ENCODE measurements at places on chromosomes 2 and 18.

GRCh38 chr2:88170472-88170892 is 336 bp downstream of the THNSL2 start:
- DNase-seq = no peak

- DNase-seq = no peak
These were observed 130.0 kb downstream of the ARL4C start for GRCh38 chr2:234366891-234367290.

- DNase-seq = no peak
These were observed 239.2 kb upstream of the DOK6 start for GRCh38 chr18:69161383-69162028.

DNA sequence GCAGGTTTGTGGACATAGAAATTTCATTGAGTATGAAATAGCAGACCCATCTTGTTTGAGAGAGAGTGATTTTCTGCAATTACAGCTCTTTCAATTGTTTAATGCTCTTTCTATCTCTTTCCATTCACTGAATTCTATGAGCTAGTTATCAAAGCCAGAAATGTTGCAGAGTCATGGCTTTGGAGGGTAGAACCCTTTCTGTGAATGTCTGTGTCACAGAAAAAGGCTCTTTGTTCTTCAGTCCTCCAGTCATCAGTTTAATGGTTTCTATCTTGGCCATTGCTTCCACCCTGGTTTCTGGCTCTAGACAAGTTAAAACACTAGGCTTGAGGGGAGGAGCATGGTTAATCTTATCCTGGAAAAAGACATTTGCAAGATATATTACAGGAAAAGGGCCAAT is 655.0 kb downstream of the STK39 start:
- no peak for DNase-seq

DNA sequence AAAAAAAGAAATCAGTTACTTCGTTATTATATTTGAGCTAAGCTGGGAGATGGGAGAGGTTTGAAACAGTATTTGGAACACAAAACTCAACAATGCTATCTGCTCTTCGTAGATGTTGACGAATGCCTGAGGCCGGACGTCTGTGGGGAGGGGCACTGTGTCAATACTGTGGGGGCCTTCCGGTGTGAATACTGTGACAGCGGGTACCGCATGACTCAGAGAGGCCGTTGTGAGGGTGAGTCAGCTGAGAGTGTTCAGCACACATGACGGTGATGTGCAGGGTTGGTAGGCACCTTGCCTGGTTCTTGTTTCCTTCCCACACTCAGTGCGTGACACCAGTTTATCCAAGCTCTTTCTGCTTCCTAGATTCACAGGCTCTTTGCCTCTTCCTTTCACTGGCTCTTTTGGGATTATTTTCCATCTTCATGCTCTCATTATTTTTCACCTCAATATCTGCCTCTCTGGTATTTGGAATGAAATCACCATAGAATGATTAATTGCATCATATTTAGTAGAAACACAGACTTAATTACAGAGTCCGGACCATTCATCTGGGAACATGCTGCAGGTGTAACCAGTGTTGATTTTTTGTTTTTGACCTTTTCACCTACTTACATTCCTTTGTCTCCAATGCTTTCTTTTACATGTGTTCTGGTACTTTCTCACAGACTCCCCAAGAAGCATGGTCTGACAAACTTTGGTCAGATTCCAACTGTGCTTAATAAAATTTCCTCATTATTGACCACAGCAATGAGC is 200.6 kb upstream of the RASGRP3 start:
- no peak for DNase-seq

GRCh38 chr2:6887751-6888192 is 10.2 kb downstream of the RSAD2 start:
- no peak for DNase-seq

DNA sequence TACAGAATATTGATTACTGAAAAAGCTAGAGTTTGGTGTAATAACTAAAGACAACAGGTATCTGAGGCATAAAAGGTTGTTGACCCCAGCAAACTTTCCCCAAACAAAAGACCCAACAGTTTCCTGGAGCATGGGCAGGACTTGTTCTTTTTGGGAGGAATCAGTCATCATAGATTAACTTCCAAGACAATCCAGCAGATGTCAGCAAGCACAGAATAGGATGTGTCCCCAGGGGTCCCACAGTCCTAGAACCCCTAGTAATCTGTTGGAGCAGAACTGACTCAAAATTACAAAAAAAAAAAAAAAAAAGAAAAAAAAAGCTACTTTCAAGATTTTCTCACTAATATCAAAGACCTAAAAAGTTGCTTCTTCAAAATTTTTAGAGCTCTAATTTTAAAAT is 564.7 kb upstream of the SLC39A10 start:
- DNase-seq = no peak

DNA sequence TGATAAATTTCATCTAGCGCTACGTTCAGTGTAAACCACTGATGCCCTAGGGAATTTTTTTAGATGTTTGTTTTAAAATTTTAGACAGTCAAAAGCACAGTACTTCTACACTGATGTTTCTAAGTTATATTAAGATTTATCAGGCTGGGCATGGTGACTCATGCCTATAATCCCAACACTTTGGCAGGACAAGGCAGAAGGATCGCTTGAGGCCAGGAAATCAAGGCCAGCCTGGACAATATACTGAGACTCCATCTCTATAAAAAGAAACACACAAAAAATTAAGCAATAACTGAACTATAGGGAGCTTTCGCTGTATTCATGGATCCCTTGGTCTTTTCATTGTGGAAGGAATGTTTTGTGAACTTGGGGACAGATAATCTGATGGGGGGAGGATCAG is 50.6 kb upstream of the MAPRE2 start:
- no peak for DNase-seq

DNA sequence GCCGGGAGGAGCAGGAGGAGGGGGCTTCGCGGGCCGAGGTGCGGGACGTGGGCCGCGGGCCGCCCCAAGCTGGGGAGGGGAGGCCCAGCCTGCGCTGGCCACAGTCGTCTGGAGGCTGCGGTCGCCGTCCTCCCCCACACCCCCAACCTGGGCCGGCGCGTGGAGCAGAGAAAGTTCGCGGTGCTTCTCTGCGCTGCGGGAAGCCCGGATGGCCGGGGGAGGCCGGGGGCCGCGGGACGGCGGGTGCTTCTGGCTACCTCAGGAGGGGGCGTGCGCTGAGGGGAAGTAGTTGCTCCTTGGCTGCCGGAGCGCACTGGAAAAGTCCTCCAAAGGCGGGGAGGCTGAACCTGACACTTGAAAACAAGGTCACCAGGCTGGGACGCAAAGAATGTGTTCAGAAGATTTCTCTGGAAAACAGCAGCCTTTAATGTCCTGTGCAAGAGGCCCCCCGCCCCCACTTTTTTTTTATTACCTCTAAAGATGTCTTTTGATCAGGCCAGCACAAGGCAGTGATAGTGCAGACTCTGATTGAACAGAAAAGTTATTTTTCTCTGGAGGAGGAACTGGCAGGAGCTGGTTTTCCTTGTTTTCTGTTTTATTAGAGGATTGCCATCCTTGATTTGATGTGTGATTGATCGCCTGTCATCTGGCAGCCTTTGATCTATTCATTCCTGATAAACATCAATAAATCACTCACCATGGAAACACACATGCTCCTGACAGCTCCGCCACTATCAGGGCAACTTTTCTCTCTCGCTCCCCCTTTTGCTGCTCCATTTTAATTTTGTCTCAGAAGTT is 1.6 kb downstream of the TSHZ1 start:
- peak; percentile 65 for DNase-seq

GRCh38 chr2:196606516-196606915 is 33.0 kb upstream of the CCDC150 start:
- no peak for DNase-seq

GRCh38 chr2:45134014-45134413 is 124.8 kb upstream of the SIX2 start:
- no peak for DNase-seq

DNA sequence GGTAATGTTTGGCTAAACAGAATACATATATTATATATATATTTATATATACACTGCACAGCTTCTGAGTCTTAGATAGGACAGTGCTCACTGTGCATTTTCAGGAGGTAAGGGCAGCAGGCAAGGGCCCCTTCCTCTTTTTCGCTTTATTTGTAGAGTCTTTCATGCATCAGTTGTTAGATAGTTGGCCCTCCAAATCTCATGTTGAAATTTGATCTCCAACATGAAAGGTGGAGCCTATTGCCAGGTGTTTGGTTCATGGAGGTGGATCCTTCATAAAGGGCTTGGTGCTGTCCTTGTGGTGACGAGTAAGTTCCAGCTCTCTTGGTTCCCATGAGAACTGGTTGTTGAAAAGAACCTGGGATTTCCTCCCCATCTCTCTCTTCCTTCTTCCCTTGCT is 48.1 kb downstream of the TSN start:
- no peak for DNase-seq

DNA sequence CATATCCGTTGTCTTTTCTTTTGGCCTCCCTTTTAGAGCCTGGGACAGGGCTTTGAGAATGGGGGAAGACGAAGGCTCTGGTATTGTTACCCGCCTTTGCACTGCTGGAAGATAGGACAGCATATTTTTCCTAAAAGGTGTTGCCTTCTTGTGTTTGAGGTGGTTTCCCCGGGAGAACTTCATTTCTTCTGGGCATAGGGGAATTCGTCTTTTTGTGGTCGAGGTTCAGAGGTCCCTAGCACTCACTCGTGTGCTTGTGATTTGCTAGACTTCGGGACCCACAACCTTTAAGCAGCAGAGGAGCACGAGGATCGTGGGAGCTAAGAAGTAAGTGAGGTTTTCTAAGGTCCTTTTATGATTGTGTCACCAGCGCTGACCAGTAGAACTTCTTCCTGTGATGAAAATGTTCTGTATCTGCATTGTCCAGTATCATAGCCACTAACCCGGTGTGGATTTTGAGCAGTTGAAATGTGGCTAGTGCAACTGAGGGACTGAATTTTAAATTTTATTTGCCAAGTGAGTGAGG is 611 bp downstream of the ZNF512 start:
- DNase-seq = no peak

DNA sequence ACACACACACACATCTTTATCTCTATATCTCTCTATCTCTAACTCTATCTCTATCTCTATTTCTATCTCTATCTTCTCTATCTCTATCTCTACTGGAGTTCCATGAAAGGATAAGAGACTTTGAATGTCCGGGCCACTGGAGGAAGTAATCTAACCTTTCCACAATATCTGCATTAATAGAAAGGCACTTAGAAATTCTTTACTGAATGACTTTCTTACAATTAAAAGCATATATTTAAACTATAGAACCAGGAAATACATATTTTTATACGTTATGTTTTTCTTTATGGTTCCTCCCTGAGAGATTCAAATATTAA is 234.9 kb downstream of the TRIB2 start:
- DNase-seq = no peak

DNA sequence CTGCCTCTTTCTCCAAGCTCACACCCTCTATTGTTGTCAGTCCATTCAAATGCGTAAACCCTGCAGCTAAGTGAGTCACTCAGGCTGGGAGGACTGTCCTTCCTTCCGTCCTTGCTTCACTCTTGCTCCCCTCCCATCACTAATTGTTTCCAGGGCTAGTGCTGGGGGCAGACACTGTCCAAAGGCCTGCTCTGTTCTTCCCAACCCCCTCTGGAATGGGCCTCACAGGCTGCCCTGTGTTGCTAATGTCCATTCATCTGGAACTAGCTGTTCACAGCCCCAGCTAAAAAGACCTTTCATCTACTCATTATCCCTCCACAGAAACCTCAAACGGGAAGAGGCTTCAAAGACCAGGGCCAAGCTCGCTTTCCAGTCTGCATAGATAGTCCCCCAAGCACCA is 31.9 kb upstream of the NRP2 start:
- DNase-seq = no peak

- no peak for DNase-seq
These were observed 270.8 kb upstream of the UBE2E3 start for GRCh38 chr2:180709392-180710145.

GRCh38 chr2:238061315-238062202 is 758 bp downstream of the SCLY start:
- no peak for DNase-seq

GRCh38 chr2:78994789-78995188 is 30.7 kb upstream of the REG3G start:
- DNase-seq = no peak

DNA sequence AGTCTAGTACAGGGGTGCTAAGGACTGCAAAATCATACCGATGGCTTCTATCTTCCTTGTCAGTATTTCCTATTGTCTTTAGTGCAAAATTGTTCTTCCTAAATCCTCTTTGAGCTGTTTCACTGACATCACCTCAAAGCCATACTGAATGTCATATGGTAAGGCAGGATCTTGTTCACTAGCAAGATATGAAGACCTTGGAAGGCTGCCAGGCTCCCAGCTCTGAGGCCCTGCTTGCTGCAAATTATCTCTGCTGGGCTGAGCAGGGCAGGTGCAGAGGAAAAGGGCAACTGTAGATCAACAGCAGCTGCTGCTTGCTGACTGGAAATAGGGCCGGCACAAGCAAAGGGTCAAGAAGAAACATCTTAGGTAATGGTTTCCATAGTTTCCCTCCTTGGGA is 58.2 kb downstream of the PMAIP1 start:
- no peak for DNase-seq

DNA sequence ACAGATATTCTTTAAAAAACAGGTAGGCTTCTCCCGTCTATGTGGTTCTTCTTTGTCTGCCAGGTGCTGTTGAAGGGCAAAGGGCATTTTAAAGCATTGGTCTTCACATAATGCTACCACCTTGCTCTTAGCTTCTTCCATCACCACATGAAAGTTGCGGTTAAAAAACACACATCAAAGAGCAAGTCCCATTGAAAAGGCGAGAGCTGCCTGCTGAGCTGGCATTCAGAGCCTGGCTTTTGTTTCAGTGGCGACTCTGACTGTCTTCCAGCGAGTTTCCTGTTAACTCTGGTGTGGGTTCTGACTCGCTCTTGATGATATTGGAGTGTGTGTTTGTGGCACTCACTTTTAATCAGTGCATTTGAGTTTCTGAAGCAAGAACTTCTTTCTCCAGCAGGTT is 624.9 kb upstream of the FANCL start:
- DNase-seq = no peak
